ENCODE measurements at places on chromosomes 1 and 21.

- no peak for DNase-seq
Observed at GRCh38 chr1:161719325-161719611, 2.1 kb upstream of the FCRLB start.

- no peak for DNase-seq
Observed at GRCh38 chr1:244919320-244920282, 55.3 kb upstream of the HNRNPU start.

GRCh38 chr1:15916916-15917315 lies 59.0 kb downstream of the ZBTB17 start:
- DNase-seq, result no peak

DNA sequence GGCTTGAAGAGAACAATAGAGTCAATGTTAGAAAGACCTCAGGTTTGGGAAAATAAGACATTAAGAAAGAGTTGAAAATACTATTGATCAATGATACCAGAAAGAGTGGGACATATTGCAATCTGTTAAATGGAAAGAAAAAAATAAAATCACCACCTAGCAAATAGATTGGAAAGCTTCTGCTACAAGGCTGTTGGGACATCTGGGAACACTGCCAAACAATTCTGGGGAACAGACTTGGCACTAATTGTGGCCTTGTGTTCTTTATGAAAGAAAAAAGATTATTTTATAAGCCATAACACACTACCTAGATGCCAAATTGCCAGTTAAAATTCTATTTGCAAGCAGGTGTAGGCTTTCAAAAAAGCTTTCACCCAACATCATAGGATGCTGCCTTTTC lies 137.8 kb downstream of the TSEN15 start:
- DNase-seq, result no peak

DNA sequence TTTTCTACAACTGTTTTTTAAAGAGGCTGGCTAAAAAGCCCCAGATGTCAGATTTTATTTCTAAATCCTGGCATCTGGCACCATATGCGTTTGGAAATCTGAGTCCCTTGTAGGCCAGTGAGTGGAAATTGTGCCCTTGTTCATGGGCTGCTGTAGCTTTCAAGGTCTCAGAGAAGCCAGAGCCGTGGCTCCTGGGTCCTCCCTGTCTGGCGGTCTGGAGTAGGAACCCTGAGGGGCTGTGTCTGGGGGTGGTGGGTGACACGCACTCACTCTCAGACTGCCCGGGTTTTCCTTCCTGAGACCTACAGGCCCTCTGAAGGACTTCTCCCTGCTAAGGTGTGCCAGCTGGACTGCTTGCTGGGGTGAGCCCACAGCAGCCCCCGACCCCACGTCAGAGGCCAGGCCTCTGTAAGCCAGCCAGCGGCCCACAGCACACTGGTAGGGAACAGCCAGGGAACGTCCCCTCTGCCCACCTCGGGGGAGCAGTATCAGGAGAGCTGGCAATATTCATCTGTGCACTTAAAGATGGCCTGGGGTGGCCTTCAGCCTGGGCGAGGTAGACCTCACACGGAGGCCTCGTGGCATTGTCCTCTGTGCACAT lies 151.5 kb downstream of the PEX14 start:
- DNase-seq, result no peak

DNA sequence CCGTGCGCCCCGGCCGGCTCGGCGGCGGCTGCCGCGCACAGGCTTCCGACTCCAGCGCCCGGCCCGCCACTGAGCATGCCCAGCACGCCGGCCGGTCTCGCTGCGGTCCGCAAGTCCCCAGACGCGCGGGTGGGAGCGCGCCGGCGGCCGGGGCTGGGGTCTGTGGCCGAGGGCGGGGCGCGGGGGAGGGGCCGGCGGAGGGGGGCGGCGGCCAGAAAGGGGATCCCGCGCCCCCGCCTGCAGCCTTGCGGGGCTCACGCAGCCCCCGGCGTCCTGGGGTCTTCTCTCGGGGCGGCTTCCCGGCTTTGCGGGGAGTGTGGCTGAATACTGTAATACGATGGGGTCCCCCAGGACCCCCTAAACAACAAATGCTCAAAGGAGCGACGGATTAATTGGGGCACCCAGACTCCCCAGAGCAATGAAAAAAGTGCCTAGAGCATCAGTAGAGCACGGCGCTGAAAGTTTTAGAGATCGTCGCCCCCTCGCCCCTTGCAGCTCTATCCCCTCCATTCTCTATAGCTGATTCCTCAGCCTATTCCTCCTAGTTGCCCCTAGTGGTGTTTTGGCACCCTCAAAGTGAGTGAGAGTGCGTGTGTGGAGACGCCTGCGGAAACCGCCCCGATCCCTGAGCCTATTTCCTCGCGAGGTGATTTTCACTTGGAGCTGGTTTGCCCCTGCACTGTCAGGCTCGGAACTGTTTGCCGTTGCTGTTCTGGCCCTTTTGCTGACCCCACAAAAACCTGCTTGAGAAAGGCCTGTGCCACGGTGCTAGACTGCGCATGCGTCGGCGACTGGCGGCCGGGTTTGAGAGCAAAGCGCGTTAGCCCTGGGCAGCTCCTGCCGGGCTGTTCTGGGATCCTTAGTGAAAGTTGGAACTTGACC lies at the start of gene VAV3:
TSS of gene VAV3 (minus strand) at position 71 of the 882 bp plus-strand sequence. CDS start 311 bp downstream, outside the sequence.
- DNase-seq, result peak; percentile 17

GRCh38 chr1:54375712-54376429 lies 30.3 kb downstream of the SSBP3 start:
- DNase-seq, result no peak

DNA sequence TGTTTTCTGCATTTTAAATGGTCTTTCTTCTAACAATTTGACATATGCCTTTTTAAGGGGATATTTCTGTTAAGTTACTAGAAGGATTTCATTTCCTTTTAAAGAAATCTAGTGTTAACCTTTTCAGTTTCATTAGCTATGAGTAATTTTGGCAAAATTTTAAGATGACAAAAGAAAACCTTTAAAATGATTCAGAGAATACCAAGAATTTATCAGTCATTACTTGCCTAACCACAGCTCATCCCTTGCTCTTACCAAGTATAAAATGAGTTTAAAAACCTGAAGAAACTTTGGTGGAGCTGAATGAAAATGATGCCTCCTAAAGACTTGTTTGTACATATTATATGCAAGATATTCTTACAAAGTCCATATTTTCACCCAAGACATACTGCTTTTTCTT lies 101.7 kb downstream of the NEK7 start:
- DNase-seq, result no peak

- DNase-seq, result no peak
Observed at GRCh38 chr1:91589437-91589836, 88.8 kb downstream of the CDC7 start.

GRCh38 chr1:204072931-204073836 lies at the start of gene SOX13:
TSS of gene SOX13 (plus strand) at chr1:204073115. CDS start at chr1:204112916, 39,801 bp downstream.
- no peak for DNase-seq

GRCh38 chr1:207779008-207779407 lies 27.2 kb downstream of the CD46 start:
- DNase-seq, result no peak

DNA sequence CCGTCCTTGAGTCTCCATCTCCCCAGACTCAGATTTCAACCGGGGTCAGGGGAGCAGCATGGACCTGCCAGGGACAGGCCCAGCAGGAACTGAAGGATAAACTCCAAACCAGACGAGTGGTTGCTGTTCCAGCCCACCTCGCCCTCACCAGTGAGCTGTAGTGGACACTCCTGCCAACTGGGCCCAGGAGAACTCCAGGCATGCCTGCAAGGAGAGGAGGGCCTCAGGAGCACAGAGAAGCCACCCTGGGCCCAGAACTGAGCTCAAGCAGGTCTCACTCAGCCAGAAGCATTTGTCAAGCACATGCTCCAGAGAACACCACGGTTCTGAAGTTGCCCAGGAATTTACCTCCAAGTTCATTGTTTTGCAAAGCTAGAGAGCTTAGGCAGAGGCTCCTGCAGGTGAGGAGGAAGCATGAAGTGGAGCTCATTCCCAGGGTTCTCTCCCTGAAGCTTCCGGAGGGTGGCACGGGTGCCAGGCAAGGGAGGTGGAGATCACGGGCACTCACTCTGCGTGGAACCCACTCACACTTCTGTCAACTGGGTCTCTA lies 61.0 kb downstream of the MATN1 start:
- no peak for DNase-seq

DNA sequence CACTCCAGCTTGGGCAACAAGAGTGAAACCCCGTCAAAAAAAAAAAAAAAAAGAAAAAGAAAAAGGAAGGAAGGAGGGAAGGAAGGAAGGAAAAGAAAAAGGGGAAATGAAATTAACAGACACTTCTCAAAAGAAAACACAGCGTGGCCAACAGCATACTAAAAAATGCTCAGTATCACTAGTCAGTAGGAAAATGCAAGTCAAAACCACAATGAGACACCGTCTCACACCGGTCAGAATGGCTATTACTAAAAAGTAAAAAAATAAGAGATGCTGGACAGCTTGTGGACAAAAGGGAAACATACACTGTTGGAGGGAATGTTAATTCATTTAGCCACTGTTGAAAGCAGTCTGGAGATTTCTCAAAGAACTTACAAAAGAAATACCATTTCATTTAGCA lies 369.5 kb upstream of the BRINP3 start:
- no peak for DNase-seq

- no peak for DNase-seq
Observed at GRCh38 chr1:207993477-207994445, 82.8 kb upstream of the CD34 start.

DNA sequence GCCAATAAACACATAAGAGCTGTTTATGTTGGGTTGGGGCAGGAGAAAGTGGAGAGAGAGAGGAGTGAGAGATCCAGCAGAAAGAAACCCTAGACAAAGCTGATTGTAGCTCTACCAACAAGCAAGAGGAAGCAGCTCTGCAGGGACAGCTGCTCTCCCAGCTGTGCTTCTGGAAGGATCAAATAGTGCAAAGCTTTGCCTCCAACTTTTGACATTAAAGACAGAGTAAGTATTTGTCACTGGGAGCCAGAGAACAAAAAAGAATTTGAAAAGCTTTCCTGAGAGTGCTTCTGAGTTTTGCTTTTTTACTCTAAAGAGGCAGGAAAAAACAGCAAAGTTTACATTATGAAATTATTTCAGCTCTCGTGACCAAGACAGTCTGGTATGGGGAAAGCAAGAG lies 28.5 kb upstream of the C1orf198 start:
- DNase-seq, result no peak

- DNase-seq, result no peak
Observed at GRCh38 chr1:60903591-60903990, 178.8 kb upstream of the NFIA start.

- no peak for DNase-seq
Observed at GRCh38 chr21:38804030-38804788, 1.5 kb upstream of the ETS2 start.

DNA sequence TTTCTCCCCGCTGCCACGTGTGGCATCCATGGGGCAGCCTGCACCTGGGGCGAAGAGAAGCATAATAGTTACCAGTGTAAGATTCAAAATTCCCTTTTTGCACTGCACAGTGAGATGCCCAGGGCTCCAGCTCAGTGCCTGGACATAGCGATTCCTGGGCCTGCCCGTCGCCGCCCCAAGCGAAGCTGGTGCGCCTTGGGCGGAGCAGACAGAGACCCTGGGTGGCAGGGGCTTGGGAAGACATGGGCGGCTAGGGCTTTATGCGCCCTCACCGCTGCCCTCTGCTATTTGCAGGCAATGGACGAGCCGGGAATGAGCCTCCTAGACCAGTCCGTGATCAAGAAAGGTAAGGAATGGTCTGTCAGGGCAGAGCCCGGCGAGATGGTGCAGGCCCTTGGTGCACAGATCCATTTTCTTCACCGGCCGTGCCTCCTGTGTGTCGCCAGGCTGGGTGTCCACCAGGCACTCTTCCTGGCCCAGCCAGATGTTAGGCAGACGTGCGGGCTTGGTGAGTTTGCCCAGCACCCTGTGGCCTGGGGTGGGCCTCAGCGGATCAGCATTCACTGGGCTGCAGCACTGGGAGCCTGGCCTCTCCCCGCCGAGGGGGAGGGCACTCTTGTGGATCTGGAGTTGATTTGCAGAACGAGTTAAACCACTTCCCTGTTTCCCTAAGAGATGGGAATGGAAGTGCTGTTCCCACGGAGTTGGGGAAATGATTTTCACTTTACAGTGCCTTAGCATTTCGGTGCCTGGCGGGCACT lies 1.7 kb downstream of the TFAP2E start:
- no peak for DNase-seq

DNA sequence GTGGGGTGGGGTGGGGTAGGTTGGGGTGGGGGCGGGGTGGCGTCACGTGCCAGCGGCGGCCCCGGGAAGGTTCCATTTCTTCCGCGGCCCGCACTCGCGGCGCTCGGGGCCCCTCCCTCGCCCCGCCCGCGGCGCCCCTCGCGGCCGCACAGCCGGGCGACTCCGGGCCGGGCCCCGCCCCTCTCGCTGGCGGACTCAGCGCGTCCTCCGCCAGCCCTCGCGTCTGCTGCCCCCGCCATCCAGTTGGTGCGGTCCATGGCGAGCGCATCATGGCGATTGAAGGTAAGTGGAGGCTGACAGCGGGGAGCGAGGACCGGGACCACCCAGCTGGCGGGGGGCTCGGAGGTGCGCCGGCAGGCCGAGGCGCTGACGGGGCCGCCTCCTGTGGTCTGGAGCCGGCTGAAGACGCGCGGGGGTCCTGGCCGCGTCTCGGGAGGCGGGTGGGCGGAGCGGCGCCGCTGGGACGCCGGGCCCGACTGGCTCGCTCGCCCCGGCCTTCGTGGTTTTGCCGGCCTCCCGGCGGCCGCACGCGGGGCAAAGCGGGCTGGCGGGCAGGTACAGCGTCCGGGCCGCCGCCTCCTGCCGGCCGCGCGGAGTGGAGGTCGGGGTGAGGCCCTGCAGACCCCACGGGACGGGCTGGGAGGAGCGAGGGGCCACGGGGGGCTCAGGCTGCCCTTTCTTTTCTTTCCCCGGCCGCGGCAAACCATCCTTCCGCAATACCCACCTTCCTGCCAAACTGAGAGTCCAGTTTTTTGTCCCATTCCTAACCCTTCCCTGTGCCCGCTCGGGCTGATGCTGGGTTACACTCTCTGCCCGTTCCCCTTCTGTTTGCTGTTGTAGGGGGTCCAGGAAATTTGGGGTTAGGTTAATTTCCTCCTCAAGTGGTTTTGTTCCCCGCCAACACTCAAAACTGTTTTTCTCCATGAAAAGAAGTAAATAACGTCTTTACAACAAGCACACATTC lies at the start of gene SYT14:
TSS of gene SYT14 (plus strand) at position 222 of the 964 bp plus-strand sequence. CDS start at position 270, 48 bp downstream.
- no peak for DNase-seq

GRCh38 chr1:81574408-81574807 lies 226.3 kb upstream of the ADGRL2 start:
- DNase-seq, result no peak

- no peak for DNase-seq
Observed at GRCh38 chr1:13878451-13878850, 178.5 kb downstream of the PRDM2 start.

DNA sequence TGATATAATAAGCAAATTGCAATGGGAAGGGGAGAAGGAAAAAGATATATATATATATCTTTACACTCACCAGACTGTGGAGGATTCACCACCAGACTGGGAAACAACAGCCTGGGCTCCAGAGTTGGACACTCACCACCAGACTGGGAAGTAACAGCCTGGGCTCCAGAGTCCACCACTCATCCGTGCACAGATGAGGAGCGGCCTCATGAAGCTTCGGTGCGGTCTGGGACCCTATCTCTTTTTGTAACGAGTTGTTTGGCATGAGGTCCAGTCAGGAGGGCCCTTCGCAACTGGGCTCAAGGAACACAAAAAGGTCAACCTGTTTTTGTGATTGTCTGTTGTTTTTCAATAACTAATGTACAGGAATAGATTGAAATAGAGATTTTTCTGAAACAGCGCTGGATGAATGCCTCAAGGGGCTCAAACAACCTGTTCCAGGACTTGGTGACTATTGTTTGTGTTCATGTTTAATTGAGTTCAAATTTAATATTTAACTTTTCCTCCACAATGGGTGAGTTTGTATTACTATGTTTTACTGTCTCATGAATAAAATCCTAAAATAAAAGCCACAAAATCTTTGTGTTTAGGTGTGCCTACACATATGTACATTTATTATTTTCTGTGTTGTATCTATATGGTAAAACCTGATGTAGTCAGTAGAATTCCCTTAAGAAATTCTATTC lies 40.1 kb downstream of the S100A10 start:
- DNase-seq, result no peak

GRCh38 chr21:33296156-33296555 lies 28.6 kb upstream of the IFNAR1 start:
- DNase-seq, result no peak

Data from effector CD8-positive, alpha-beta T cell (primary cell).